ENCODE measurements at places on chromosomes 1 and 21.

DNA sequence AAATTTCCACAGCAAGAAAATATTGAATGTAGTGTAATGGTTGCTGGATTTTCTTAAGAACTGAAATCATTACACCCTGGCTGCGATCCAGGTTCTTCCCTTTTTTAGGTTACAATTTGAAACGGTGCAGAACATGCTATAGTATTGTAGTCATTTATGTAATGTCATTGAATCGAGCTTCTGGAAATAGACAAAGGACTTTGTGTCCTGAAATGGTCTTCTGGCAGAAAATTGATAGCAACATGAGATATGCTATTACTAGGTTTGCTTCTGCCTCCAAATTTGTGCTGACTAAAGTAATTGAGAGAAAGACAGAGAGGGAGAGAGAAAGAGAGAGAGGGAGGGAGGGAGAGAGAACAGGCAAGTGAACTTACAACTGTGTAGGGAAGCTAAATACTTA, 146.2 kb upstream of the NFIA start:
- H3K27me3 ChIP-seq = no peaks in the 10 kb centered on the region
- no peak overlapping the region for H3K27ac ChIP-seq
- H3K4me3 ChIP-seq = no peak overlapping the region
- no peaks in the 10 kb centered on the region for H3K36me3 ChIP-seq

DNA sequence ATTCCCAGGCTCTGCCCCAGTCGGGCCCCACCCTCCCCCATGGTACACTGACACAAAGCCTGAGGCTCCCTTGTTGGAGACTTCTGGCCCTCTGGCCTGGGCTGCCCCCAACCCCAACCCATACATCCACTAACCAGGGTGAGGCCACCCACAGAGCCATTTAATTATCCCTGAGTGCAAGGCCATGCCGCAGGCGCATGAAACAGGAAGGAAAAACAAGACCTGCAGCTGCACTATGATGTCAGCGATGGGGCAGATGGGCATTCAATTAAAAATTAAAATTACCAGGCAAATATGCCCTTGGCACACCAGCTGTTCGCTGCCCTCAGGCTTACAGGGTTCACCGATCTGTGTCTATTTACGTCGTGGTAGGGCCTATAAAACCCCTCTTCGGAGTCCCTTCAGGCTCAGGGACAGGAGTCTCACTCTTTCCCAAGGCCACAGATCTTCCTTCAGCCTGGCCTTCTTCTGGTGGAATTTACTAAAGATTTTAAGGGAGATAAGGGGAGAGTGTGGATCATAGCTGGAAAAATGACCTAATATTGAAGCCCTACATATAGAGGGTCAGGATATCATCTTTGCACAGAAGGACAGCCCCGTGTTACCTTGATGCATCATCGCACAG, 29.6 kb upstream of the RGS16 start:
- no peak for DNase-seq
- H3K36me3 ChIP-seq = no peaks in the 10 kb centered on the region
- no peak overlapping the region for H3K4me3 ChIP-seq

GRCh38 chr1:23530087-23530746, 816 bp downstream of the E2F2 start:
- peaks cover 22% of the 10 kb centered on the region for H3K36me3 ChIP-seq
- no peaks in the 10 kb centered on the region for H3K27me3 ChIP-seq
- DNase-seq = no peak
- peak overlapping the region; percentile 77 for H3K4me3 ChIP-seq
- H3K27ac ChIP-seq = no peak overlapping the region

DNA sequence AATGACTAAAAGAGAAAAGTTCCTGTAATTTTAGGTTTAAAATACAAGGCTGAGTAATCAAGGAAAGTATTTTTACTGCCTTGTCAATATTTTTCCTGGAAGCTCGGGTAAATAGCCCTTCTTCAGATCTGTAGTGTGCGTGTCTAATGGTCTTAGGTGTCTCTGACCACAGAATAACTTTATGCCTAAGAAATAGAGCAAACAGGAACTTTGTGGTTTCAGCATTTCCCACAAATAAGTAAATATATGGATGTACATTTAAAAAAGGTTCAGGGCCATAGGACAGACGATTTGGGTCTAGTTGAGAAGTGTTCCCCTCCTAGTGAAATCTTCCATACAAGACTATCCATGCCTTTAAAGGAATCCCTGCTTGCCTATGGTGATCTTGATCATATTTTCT, 107.0 kb downstream of the ZC3H11B start:
- no peak overlapping the region for H3K4me3 ChIP-seq
- no peak for DNase-seq
- H3K27me3 ChIP-seq = no peaks in the 10 kb centered on the region
- H3K4me1 ChIP-seq = no peaks in the 10 kb centered on the region

DNA sequence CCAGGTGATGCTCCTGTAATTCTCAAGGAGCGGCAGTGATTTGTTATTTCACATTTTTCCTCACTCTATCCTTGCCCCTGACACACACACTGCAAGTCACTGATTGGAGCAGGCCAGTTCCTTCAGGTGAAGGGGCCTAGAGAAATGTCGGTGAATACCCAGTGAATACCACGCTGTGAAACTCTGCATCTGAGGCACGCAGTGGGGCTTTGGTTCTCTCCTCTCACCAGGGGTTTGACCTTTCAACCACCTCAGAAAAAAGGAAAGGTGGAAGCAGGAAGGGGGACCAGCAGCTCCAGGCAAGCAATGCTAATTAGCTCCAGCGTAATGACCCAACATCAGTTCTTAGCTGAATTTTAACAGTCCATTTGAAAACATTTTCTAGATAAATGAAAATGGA, 532 bp upstream of the FAM177B start:
- no peak overlapping the region for H3K4me3 ChIP-seq
- H3K36me3 ChIP-seq = peaks cover 3% of the 10 kb centered on the region
- no peaks in the 10 kb centered on the region for H3K4me1 ChIP-seq
- no peak overlapping the region for H3K27ac ChIP-seq
- H3K27me3 ChIP-seq = no peaks in the 10 kb centered on the region

- DNase-seq = no peak
- H3K27me3 ChIP-seq = no peaks in the 10 kb centered on the region
- peaks cover 26% of the 10 kb centered on the region for H3K4me1 ChIP-seq
- H3K27ac ChIP-seq = no peak overlapping the region
Observed at GRCh38 chr1:201172326-201172725, 18.1 kb upstream of the TMEM9 start.

DNA sequence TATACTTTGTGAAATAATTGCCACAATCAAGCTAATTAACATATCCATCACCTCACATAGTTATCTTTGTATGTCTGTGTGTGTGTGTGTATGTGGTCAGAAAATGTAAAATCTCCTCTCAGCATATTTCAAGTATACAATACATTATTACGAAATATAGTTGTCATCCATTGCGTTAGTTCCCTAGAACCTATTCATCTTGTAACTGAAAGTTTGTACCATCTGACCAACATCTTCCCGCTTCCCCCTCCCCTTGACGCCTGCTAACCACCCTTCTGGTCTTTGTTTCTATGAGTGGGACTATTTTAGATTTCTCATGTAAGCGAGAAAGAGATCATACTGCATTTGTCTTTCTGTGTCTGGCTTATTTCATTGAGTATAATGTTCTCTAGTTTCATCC, 455.3 kb downstream of the KCNT2 start:
- no peaks in the 10 kb centered on the region for H3K27me3 ChIP-seq
- H3K27ac ChIP-seq = no peak overlapping the region
- no peak for DNase-seq
- H3K36me3 ChIP-seq = no peaks in the 10 kb centered on the region
- no peak overlapping the region for H3K4me3 ChIP-seq

GRCh38 chr1:248521856-248522255, 14.0 kb downstream of the OR2G6 start:
- no peaks in the 10 kb centered on the region for H3K27me3 ChIP-seq
- H3K4me1 ChIP-seq = no peaks in the 10 kb centered on the region
- no peak overlapping the region for H3K27ac ChIP-seq

- H3K4me3 ChIP-seq = no peak overlapping the region
- no peaks in the 10 kb centered on the region for H3K4me1 ChIP-seq
- no peak overlapping the region for H3K27ac ChIP-seq
- DNase-seq = no peak
- no peaks in the 10 kb centered on the region for H3K27me3 ChIP-seq
- H3K36me3 ChIP-seq = no peaks in the 10 kb centered on the region
Observed at GRCh38 chr1:9362488-9362887, 69.8 kb downstream of the SPSB1 start.

DNA sequence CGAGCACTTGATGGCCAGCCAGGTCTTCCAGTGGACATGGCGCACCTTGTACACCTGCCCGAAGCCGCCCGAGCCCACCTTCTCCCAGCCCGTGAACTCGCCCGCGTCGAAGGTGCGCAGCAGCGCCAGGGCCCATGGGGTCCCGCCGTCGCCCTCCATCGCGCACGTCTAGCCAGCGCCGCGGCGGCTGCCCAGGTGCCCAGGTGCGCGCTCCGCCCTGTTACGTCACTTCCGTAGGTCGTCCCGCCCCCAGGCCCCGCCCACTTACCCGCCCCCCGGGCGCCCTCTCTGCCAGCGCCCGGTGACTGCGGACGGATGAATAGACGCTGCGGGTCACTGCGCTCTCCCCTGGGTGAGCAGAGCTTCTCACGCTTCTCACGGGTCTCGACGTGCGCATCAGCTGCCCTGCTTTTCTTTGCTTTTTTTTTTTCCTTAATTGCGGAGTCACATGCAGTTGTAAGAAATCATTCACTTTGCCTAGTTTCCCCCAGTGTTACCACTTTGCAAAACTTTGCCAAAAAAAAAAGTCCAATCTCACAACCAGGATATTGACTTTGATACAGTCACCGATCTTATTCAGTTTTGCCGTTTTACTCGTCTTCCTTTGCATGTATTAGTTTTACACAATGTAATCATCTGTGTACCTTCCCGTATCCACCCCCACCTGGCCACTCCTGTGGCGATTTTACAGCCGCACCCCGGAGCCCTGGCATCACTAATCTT, at the start of gene RIPK4:
Gene RIPK4, minus strand, starts transcription at position 170 of the 723 bp plus-strand sequence. Its CDS starts 11 bp downstream, at position 159.
- H3K27ac ChIP-seq = peak within 1 kb of the TSS; percentile 96
- peaks cover 46% of the 10 kb centered on the region for H3K4me1 ChIP-seq
- peak; percentile 83 for DNase-seq
- H3K27me3 ChIP-seq = no peaks in the 10 kb centered on the region
- peaks cover 67% of the 10 kb centered on the region for H3K36me3 ChIP-seq
- peak within 1 kb of the TSS; percentile 76 for H3K4me3 ChIP-seq

DNA sequence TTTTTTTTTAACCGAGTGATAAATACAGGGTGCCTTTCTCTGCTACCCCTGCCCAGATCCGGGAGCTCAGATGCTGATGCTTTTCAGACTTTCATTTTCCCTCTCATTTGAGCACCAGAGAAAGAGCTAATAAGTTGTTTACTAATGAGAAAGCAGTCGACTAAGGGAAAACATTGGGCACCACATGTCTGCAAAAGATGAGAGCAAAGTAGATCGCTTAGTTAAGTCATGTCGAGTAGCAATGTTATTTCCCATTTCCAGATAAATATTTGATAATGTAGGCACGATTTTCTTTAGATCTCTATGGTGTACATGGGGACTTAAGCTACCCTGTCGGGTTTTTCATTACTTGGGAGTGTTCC, 1.2 kb downstream of the PKN2 start:
- peaks cover 43% of the 10 kb centered on the region for H3K36me3 ChIP-seq
- H3K4me1 ChIP-seq = no peaks in the 10 kb centered on the region
- no peaks in the 10 kb centered on the region for H3K27me3 ChIP-seq
- H3K4me3 ChIP-seq = peak overlapping the region; percentile 88

DNA sequence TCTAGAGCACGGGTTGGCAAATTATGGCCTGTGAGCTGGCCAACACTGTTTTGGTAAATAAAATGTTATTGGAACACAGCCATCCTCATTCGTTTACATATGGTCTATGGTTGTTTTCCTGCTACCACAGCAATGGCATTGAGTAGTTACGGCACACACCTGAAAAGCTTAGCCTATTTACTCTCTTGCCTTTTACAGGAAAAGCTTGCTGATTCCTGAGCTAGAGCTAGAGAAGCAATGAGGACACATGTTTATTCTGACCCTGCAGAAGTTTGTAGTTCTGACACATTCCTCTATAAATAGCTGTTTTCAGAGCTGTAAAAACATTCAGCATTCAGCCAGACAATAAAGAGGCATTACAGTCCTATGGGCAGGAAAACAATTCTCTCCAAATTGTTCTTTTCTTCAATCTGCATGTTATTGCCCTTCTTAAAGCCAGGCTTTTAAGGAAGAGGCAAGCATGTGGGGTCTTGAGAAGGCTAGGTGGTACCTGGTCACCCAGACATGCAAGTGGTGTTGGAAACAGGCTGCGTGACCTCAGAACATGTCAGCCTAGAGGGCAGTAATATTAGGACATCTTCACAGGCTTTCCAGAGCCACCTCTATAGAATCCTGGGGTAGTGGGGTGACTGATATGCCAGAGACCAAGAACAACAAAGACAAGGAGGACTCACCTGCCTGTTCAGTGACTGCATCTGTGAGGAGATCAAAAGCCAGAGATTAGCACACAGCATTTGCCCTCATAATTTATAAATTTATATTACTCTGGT, 1.6 kb downstream of the FCRL2 start:
- no peak overlapping the region for H3K4me3 ChIP-seq
- no peak for DNase-seq
- peaks cover 77% of the 10 kb centered on the region for H3K4me1 ChIP-seq
- H3K27me3 ChIP-seq = no peaks in the 10 kb centered on the region

DNA sequence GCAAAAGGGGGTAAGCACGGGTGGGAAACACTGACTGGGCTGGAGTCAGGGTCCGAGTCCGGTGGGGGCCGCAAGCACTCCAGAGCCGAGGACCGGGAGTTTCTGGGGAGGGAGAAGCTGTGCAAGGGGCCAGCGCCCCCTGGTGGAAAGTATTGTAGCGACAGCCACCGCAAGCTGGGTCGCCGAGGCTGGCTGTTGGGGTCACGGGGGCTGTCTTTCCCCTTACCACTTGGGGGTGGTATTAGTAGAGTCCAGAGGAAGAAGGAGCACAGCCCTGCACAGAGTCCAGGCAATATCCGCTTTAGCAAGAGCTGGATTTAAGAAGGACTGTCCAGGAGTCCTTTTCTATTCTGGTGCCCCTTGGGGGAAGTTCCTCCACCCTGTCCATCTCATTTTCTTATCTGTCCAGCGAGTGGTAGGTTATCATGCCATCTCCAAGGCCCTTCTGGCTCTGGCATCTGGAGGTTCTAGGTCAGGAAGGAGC, 17.9 kb upstream of the ETV3 start:
- H3K36me3 ChIP-seq = no peaks in the 10 kb centered on the region
- peak; percentile 88 for DNase-seq
- H3K4me3 ChIP-seq = peak overlapping the region; percentile 40
- H3K27ac ChIP-seq = no peak overlapping the region
- peaks cover 48% of the 10 kb centered on the region for H3K4me1 ChIP-seq

DNA sequence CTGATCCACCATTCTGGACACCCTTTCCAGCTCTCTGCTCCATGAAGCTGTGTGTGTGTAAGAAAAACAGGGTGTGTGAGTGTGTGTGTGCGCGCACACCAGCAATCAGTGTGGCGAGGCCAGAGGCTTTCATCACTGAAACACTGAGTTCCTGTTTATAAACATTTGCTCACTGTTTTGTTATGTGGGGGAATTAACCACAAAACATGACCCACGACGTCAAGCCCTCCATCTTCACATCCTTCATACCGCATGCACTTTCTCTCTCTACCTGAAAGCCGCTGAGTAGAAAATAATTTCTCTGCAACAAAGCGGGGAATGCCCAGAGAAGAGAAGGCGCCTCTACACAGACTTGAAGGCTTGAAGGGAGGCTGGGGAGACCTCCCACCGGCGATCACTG, 148.9 kb upstream of the IRF2BP2 start:
- no peaks in the 10 kb centered on the region for H3K36me3 ChIP-seq
- no peak for DNase-seq
- no peak overlapping the region for H3K27ac ChIP-seq
- H3K4me1 ChIP-seq = peaks cover 14% of the 10 kb centered on the region

- DNase-seq = no peak
- peaks cover 15% of the 10 kb centered on the region for H3K27me3 ChIP-seq
- H3K36me3 ChIP-seq = no peaks in the 10 kb centered on the region
- H3K4me3 ChIP-seq = no peak overlapping the region
- peaks cover 16% of the 10 kb centered on the region for H3K4me1 ChIP-seq
- H3K27ac ChIP-seq = no peak overlapping the region
Observed at GRCh38 chr21:42429856-42430255, 26.2 kb downstream of the UBASH3A start.
